ENCODE measurements at places on chromosomes 7 and 10. TPM values are rescaled to one million over a fixed set of nuclear protein-coding genes. Genes with fewer than 3 reads are reported as not detected.

- DNase-seq, result no peak
These were observed 12.8 kb downstream of the NOS3 start for GRCh38 chr7:151003572-151003971.

DNA sequence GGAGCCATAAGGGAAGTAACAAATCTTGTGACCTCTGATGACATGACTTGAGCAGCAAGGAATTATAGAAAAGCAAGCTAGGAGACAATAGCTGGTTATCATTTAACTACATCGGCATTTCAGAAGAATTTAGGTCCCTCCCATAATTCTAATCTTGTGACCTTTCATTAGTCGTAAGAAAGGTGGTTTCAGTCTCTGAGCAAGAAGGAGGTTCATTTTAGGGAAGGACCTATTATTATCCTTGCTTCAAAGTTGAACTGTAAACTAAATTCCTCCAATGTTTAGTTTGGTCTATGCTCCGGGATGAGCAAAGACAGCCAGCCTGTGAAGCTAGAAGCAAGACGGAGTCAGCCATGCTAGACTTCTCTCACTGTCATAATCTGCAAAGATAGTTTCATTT is 159.6 kb downstream of the SLC16A9 start:
- DNase-seq, result no peak

- no peak for DNase-seq
These were observed 125.1 kb upstream of the ZNF32 start for GRCh38 chr10:43773736-43774135.

DNA sequence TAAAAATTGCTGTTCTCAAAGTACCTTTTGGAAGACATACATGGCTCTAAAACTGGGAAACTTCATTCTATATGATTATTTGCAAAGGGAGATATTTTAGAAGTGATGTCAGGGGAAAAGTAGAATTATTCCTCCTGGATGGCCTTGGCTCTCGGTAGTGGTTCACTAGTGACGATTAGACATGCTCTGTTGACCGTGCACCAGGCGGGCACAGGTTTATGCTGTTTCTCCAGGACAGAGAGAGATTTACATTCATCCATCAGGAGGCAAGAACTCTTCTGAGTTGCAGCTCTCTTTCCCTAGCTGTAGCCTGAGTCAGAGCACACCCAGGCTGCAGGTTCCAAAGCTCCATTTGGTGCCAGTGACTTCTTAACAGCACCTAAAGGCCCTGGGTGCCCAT is 184.9 kb upstream of the WDR11 start:
- no peak for DNase-seq

DNA sequence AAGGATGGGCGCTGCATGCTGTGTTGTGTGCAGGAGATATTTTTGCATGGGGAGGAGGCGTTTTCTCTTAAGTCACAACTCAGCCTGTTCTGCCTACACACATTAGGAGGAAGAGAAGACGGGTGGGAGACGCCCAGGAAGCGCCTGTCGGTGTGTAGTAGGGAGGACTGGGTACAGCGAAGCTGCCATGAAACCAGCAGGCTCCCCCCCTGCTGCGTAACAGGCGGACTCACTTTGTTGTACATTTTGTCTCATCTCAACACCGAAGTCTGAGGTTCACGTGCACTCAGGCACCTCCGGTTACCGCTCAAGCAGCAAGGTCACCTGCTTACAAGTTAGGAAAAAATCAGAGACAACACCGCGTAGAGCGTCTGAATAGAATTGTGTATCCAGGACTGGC is 56.3 kb downstream of the CRTAC1 start:
- no peak for DNase-seq

DNA sequence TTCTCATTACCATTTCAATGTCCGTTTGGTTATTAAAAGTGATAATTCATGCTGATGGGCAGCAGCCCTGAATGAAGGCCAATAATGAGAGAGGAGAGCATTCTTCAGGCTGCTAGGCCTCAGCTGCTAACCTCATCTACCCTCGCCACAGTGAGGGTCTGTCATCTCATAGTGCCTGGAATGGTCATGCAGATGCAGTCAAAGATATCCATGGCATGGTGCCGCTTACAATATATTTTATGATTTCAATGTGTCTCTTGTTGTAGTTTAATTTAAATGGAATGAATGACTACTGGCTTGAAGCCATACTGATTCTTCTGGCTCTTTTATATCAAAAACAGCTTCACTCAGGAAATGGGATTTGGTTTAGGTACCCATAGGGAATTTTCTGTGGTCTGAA is 126.9 kb downstream of the SLC16A9 start:
- DNase-seq, result no peak

DNA sequence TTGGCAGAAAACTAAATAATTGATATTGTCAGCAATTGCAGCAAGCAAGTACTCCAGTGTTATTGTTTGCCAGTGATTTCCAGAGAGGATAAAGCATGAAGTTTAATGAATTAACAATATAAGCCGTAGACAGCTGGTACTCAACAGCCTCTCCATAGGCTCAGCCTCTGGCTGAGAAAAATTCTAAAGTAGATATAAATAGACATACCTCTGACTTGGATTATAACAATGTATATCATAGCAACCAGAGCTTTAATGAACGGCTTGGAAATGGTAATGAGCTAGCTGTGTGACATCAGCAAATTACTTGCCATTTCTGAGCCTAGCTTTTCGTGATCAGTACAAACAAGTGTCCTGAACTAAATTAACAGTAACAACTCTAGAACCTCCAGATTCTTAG is 1055.4 kb upstream of the AUTS2 start:
- no peak for DNase-seq

Gene PNLIPRP1
- total RNA-seq, result not detected

Gene CTAGE4
- 2.8 TPM for total RNA-seq

- no peak for DNase-seq
These were observed 705 bp downstream of the SLF2 start for GRCh38 chr10:100913470-100913865.

DNA sequence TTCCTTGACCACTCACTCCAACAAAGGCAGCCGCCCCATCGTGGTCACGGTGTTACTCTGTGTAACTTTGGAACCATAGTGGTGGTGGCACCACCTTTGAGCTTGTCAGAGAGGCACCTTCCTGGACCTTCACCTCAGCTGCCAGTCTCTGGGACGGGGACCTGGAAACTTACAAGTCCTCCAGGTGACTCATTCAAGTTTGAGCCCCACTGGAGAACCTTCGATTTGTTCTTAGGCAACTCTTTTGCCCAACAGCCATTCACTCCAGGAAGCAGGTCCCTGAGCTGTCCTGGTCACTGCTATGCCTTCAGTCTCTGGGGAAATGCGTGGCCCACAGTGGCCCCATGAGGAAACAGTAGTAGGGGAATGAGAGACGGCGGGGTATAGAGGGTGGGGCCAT is 17.2 kb downstream of the STX1A start:
- DNase-seq, result no peak

DNA sequence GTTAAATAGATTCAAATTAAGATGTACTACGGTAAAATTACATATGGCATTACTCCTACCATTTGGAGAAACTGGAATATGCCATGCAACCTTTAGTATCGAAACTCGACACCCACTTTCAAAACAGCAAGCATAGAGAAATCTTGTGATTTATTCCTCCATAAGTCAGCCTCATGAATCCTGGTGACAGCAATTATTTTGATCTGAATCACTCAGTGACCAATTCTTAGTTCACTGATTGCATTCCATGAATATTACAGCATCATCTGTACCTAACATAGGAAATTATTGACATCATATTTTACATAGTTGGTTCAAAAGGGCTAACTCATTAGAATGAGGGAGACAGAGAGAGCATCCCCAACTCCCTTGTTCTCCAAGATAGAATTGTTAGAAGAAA is 89.6 kb downstream of the CACNB2 start:
- DNase-seq, result no peak

- no peak for DNase-seq
These were observed 2.7 kb downstream of the SNX13 start for GRCh38 chr7:17937506-17938120.

DNA sequence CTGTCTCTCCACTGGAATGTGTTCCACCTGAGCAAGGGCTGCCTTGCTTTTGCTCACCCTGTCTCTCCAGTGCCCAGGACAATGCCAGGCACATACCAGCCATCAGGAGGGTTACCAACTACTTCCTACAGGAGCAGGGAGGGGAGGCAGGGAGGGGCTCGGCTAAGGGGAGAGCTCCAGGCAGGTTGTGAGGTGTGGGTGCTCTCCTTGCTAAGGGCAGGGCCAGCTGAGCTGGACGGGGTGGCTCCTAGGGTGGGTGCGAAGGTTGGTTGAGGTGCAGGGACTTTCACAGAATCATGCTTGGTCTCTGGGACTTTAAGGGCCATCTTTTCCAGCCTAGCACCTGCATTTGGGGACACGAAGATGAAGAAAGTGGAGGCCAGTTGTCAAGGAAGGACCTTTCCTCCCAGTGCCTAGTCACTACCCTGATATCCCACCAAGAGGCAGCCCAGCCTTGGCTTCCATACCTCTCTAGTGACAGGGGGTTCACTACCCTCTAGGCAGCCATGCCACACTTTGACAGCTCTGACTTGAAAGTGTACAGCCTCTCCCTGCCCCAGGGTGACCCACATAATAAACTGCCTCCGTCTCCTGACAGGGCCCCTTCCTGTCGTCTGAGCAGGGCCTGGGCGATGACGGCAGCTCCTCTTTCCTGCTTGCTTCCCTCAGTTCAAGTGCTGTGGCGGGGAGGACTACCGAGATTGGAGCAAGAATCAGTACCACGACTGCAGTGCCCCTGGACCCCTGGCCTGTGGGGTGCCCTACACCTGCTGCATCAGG is 46.5 kb downstream of the TSPAN15 start:
- DNase-seq, result no peak

DNA sequence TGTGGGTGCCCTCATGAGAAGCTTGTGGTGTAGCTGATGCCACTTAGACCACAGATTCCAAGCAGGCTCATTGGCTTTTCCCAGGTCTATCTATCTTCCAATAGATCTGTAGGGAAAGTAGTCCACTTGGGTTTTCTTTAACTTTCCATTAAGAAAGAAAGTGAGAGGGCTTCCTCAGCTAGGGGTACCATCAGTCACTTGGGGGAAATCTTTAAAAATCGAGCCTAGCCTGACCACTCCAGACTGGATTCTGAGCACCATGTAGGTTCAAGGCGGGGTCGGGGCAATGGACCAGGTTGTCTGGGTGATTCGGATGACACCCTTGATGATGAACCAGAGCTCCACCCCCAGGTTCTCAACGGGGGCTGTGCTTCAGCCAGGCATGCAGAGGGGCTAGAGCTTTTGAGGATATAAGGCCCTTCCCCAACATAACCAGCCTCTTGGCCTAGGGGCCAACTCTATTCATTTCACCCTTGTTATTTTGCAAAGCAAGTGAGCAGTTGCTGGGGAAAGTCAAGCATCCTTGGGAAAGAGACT is 27.0 kb downstream of the ITPRIP start:
- DNase-seq, result no peak

DNA sequence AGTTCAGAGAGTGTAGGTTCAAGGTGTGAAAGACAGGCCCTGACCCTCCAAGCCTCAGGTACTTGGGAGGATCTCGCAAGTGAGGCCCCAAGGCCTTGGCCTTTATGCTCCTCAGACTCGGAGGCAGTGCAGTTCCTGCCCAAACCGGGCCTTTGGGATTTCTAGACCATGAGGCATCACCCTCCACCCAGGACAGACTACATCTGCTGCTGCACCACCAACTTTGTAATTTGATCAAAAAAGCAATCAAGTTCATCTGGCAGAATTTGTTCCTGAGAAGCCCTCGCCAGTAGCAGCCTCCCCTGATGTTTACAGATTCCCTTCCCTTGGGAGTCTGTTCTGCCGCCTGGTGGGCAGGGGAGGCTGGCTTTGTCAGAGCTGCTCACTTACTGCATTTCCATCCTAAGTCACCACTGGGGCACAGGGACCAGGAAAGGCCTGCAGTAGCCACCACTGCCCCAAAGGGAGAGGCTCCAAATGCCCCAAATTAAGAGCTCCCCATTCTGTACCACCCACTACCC is 2.1 kb downstream of the CAMK2G start:
- DNase-seq, result no peak

GRCh38 chr7:105084581-105084980 is 70.6 kb downstream of the KMT2E start:
- no peak for DNase-seq

- no peak for DNase-seq
These were observed 64.4 kb upstream of the AHR start for GRCh38 chr7:17234030-17234397.

DNA sequence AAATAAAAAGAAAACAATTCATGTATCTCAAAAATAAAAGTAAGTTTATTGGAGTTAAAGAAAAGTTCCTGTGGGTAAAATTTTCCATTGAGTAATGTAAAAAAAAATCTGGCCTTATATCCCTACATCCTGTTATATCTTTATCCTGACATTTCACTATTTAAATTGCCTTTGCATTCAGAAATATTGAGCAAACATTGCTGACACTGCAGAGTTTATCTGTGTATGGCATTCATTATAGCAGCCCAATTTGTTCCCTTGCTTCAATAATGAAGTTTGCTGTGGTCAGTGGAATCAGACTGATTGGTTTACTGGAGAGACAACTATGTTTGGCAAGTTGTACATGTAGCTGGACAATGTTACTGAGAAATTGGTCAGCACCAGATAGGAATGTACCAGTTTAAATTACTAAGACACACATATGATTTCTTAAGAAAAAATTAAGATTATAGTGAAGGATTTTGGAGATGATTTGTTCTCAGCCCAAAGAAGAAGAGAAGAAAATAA is 271.7 kb downstream of the ANKRD7 start:
- DNase-seq, result no peak

Gene CPN1
- total RNA-seq, result not detected

Gene PDE1C
- 5.9 TPM for total RNA-seq

- peak; percentile 49 for DNase-seq
These were observed 89.1 kb downstream of the GFRA1 start for GRCh38 chr10:116183733-116184511.

DNA sequence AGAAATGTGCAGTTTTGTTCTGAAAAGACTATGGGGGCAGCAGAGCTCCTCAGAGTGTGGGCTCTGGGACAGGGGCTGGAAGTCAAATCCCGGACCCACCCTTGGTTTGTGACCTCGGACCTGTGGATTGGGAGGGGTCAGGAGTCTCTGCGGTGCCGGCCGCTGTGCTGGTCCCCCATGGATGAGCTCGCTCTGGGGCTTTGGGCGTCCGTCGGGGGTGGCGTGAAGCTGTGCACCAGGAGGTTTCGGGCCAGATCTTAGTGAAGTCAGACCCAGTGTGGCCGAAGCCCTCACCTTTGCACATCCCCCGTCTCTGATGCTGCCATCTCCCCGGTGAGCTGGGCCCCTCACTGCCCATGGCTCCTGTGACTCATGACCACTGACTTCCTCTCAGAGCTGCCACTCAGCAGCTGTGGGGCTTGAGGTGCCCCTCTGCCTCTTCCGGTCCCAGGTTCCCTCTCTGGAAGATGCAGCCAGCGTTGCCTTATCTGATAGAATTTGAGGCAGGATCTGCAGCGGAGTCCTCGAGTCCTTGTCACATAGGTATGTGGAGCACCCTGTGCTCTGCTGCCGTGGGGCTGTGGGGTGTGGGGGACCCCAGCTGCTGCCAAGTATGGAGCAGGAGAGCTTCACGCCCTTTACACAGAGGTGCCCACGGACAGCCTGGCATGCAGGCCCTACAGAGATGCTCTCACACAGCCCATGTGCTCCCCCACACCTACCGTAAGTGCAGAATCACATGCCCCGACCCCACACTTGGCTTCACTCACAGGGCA is 11.4 kb upstream of the SCART1 start:
- DNase-seq, result no peak

GRCh38 chr7:116150588-116150987 is 59.8 kb upstream of the TES start:
- no peak for DNase-seq

- no peak for DNase-seq
These were observed 46.0 kb upstream of the CYCS start for GRCh38 chr7:25171071-25171470.

- peak; percentile 66 for DNase-seq
These were observed 239.7 kb upstream of the SEMA3D start for GRCh38 chr7:85426487-85426960.

Data from epithelial cell of proximal tubule (primary cell).